ENCODE measurements at places on chromosomes 11 and 22.

- no peaks in the 10 kb centered on the region for H3K4me1 ChIP-seq
These were observed 71.5 kb downstream of the WNT7B start for GRCh38 chr22:45905326-45905923.

- peaks cover 14% of the 10 kb centered on the region for H3K36me3 ChIP-seq
- no peak overlapping the region for H3K4me3 ChIP-seq
- H3K27me3 ChIP-seq = no peaks in the 10 kb centered on the region
- H3K27ac ChIP-seq = no peak overlapping the region
- DNase-seq = peak; percentile 46
These were observed 3.1 kb downstream of the ASRGL1 start for GRCh38 chr11:62340269-62340901.

- no peaks in the 10 kb centered on the region for H3K36me3 ChIP-seq
- DNase-seq = no peak
- H3K4me1 ChIP-seq = no peaks in the 10 kb centered on the region
These were observed 53.3 kb upstream of the PTPN5 start for GRCh38 chr11:18844753-18845367.

- H3K36me3 ChIP-seq = peaks cover 1% of the 10 kb centered on the region
- peaks cover 39% of the 10 kb centered on the region for H3K4me1 ChIP-seq
- H3K27me3 ChIP-seq = no peaks in the 10 kb centered on the region
- no peak overlapping the region for H3K4me3 ChIP-seq
- H3K27ac ChIP-seq = peak overlapping the region; percentile 72
These were observed 67.4 kb downstream of the MICAL2 start for GRCh38 chr11:12177739-12178338.

DNA sequence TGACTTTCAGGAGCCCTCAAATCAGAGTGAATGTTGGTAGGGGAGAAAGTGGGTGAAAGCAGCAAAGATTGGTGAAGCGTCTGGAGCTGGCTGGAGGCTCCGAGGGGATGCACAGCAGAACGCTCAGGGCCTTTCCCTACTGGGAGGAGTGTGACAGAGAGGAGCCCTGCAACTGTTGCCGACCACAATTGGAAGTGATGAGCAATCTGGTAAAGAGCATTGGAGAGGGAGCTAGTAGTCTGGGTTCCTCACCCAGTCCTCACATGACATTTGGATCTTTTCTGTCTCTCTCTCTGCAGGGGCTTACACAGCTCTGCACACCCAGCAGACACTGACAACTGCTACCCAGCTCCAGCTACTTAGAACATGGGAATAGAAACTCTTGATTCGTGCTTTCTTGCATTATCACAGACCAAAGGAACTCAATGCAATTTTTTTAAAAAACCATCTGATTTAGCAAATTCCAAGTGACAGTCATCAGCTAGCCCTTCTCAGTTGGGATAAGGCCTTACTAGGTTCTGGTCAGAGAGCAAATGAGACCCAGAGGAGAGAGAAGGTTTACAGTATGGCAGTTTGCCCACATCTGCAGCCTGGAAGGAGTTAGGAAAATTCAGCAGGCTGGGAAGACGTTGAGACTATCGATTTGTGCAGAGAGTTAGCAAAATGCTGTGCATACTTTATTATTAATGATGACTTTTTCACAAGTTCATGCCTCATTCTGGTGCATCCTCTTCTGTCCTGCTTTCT lies 278.0 kb upstream of the PLET1 start:
- H3K27me3 ChIP-seq = peaks cover 68% of the 10 kb centered on the region
- no peaks in the 10 kb centered on the region for H3K4me1 ChIP-seq
- H3K4me3 ChIP-seq = no peak overlapping the region
- no peaks in the 10 kb centered on the region for H3K36me3 ChIP-seq
- no peak for DNase-seq

DNA sequence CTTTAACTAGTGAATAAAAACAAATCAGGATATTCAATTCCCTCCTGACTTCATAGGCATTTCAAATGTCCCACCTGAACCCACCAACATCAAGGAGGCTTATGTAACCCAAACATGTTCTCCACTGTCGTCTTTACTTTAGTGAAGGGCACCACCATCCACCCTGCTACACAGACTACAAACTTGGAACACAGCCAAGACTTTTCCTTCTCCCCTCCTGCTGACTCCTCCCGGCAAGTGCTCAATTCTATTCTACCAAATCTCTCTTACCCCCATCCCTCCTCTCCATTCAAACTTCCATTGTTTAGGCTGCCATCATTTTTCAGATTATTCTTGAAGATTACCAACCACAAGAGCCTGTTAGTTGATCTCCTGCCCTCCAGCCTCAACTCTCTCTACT lies 24.3 kb downstream of the SAAL1 start:
- H3K4me3 ChIP-seq = no peak overlapping the region
- no peak for DNase-seq
- H3K27me3 ChIP-seq = no peaks in the 10 kb centered on the region

DNA sequence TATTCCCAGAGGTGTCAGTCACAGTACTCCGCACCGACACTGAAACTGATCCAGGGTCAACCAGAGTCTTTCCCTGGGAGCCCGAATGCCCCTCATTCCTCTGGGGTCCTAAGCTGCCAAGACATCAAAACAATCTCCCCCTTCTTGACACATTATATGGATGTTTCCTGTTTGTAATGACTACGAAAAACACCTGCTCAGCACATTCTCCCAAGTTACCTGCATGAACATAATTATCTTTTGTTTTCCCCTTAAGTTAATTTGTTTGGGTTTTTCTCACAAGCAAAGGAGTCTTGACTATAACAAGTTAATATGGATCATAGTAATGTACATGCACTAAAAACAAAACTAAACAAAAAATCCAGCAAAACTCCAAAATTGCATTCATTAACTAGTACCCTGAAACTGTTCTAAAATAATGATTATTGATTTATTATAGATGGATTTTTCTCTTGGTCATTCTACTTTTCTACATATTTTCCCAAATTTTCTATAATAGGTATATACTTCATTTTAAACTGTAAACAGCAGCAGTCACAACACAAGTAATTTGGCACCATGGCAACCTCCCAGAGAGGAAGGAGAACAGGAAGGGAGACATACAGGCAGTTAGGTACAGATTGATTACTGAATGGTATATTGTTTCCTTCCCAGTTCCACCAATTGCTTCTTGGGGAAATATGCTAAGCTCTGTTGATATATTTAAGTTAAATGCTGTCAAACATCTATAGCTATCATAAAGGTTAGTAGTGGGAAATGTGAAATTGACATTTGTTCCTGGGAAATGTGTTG lies 631.5 kb downstream of the METTL15 start:
- no peak overlapping the region for H3K4me3 ChIP-seq
- H3K4me1 ChIP-seq = no peaks in the 10 kb centered on the region
- H3K36me3 ChIP-seq = no peaks in the 10 kb centered on the region
- no peak for DNase-seq

GRCh38 chr22:32903507-32903906 lies 102.0 kb downstream of the TIMP3 start:
- H3K36me3 ChIP-seq = no peaks in the 10 kb centered on the region
- DNase-seq = no peak
- H3K27ac ChIP-seq = no peak overlapping the region
- no peaks in the 10 kb centered on the region for H3K4me1 ChIP-seq
- H3K4me3 ChIP-seq = no peak overlapping the region
- no peaks in the 10 kb centered on the region for H3K27me3 ChIP-seq

DNA sequence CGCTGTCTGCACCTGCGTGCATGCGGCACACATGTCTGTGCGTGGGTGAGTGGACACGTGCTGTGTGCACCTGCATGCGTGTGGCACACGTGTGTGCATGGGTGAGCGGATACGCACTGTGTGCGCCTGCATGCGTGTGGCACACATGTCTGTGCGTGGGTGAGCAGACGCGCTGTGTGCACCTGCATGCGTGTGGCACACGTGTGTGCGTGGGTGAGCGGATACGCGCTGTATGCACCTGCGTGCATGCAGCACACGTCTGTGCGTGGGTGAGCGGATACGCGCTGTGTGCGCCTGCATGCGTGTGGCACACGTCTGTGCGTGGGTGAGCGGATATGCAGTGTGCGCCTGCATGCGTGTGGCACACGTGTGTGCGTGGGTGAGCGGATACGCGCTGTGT lies 27.1 kb upstream of the ACR start:
- no peaks in the 10 kb centered on the region for H3K4me1 ChIP-seq
- no peak for DNase-seq
- no peak overlapping the region for H3K4me3 ChIP-seq
